ENCODE measurements at places on chromosomes 1 and 21. TPM values are rescaled to one million over a fixed set of nuclear protein-coding genes. Genes with fewer than 3 reads are reported as not detected.

Gene UROD
- total RNA-seq, result 266 TPM

Gene ACP6
- 2.4 TPM for total RNA-seq

Gene PLA2G2F
- not detected for total RNA-seq

Gene CACNA1S
- not detected for total RNA-seq

Gene NBPF4
- not detected for total RNA-seq

Gene BRDT
- total RNA-seq, result not detected

Gene AADACL3
- total RNA-seq, result not detected

Gene SDHB
- 134 TPM for total RNA-seq

Gene NDUFS2
- 206 TPM for total RNA-seq

Gene SHISA4
- total RNA-seq, result 6.2 TPM

Gene MYOG
- total RNA-seq, result not detected

Gene HUNK
- total RNA-seq, result under 0.01 TPM

Gene SLFNL1
- 0.25 TPM for total RNA-seq

Gene BLACAT1
- under 0.01 TPM for total RNA-seq

Gene C1QC
- not detected for total RNA-seq

Gene UMODL1
- not detected for total RNA-seq

Gene SNIP1
- 16.2 TPM for total RNA-seq

Gene SLC19A2
- total RNA-seq, result 2.4 TPM

Gene TACSTD2
- total RNA-seq, result 5.1 TPM

Gene TTC34
- under 0.01 TPM for total RNA-seq

Gene CTTNBP2NL
- 13.0 TPM for total RNA-seq

Gene CHIA
- not detected for total RNA-seq
